ENCODE measurements at places on chromosomes 16 and 17.
A peak's percentile ranks its signal among the peaks of the same experiment; 100 is the strongest.

DNA sequence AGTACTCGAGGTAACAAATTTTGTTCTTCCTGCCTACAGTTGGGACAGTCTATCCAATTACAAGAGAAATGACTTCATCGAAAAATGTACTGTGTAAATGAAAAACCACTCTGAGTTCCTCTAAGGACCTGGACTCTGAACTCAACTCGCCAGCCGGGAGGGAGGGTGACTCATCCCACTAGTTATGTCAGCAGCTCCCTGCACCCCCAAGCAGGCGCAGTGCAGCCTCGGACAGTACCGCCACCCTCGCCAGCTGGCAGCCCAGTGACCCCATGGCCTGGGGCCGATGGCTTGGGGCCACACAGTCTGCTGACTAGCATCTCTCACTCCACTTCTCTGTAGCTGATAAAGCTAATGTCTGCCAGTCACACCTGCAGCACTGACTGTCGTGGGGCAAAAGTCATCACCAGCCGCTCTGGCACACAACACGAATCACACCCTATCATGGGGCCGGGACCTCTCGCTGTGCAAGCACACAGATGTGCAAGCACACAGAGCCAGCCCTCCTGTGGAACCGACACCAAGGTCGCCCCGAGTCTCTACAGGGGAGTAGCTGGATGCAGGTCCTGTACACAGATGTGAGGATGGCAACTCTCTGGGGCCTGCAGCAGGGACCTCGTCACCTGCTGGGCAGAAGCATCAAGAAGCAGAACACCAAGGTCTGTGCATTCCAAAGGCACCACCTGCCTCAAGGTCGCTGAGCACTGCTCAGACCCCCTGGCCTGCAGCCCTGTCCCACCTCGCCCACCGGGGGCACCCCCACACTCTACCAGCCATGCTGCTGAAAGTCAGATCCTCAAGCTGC is 5.7 kb downstream of the CSNK1D start:
- peak; percentile 92 for DNase-seq

DNA sequence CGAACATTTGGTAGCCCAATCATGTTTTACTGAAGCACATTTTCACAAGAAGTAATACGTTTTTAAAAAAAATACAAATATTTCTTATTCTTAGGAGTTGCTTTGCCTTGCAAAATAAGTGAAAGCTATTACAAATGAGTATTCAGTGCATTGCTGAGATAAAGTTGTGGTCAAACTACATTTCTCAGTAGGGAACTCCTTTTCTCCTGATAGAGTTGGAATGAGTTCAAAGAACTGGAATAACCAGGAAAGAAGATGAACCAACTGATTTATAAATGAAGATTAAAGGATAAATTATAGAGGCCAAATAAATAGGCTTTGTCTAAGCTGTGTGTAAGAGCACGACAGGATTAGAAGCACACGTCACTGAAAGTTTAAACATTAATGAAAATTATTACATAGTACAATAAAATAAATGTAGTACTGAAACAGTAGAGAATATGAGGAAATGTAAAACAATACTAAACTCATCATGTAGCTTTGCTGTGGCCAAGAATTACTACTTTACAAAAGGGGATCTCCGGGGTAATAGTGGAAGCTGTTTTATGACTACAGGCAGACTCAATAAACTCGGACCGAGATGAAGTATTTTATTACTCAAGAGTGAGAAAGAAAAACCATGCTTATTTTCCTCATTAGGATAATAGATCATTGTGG is 73.6 kb downstream of the KCNJ2 start:
- no peak for DNase-seq

- no peak for DNase-seq
Measured at GRCh38 chr16:61421111-61421510, 615.1 kb downstream of the CDH8 start.

DNA sequence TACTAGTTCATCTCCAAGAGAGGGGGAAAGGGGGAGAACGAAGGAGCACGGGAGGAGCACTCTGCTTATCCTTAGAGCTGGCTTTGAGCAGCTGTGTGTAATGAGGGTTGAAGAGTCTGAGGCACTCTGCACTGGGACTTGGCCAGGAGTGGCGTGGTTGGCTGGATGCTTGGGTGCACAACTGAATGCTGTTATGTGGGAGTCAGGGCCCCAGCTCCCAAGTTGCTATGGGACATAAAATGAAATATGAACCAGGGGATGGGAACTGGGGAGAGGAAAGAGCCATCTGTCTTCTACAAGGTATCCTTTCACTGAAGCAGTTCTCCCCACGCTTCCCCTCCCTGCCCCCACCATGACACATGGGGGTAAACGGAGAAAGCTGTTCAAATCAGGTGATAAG is 105.9 kb upstream of the ANKFN1 start:
- DNase-seq: no peak

DNA sequence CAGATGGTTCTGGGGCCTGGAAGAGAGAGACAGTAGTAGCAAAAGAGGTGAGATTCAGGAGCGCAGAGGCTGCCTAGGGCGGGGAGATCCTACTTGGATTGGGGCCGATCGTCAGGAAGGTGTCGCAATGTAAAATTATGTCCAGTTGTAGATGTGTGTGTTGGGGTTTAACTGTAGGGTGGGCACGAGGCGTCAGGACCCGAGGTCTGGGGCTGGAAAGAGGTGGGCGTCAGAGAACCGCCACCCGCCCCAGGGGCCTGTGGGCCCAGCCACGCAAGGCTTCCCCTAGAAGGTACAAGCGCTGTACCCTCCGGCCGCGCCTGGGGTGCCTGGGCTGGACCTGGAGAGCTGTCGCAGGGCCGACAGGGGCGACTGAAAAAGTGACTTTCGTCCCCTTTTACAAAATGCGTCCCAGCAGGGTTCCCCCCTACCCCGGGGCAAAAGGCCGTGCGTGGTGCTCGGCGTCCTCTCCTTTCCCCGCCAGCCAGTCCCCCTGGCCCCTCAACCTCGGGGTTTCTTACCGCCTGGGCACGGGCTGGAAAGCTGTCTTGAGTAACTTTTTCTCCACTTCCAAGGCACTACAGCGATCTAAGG is 2.8 kb downstream of the IRX3 start:
- DNase-seq: no peak

DNA sequence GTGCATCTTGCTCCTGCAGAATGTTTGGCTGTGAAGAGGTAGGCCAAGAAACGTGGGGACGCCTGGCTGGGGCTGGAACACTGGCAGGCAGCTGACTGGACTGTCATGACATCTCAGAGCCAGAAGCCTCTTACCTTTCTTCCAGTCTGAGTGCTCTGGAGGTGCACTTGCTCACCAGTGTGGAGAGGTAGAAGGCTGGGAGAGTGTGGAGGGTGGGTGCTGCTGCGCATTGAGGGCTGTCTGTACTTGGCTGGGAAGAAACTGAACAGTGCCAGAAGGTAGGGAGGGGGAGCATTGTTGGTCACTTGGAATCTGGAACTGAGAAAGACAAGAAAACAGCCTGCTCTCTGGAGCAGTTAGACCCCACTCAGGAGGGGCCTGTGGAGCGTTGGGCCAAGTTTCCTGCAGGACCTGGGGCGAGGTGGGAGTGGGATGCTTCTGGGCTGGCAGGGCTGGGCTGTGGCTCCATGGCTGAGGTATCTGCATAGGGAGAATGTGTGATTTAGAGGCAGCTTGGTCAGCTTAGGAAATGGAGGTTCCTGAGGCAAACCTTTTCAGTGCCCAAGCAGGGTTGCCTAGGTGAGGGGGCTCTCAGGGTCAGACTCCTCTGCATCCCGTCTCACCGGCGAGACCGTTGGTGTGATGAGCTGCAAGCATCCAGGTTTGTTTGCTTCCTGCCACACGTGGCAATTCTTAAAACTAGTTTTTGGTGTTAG is 55.1 kb downstream of the KSR1 start:
- DNase-seq: no peak

- no peak for DNase-seq
Measured at GRCh38 chr16:59697761-59698160, 963.6 kb upstream of the GOT2 start.

- DNase-seq: no peak
Measured at GRCh38 chr16:81633680-81634379, 145.3 kb upstream of the PLCG2 start.

- no peak for DNase-seq
Measured at GRCh38 chr17:9235346-9235745, 214.0 kb downstream of the NTN1 start.

DNA sequence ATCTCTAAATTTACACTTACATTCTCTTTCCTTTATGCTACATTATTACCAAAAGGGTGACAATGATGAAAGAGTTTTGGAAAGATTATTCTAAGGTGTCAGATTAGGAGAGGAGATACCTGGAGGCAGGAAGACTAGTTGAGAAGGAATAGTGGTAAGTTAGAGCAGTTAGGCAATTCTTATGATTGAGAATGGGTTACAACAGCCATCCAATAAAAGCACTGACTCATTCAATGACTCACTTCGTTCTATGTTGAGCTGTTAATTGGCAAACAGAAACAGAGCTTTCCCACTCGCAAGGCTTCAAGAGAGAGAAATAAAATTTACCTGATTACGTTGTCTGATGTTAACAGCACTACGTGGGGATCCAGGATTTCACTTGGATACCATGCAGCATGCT is 5.8 kb downstream of the NUP88 start:
- DNase-seq: peak; percentile 44
